ENCODE measurements at places on chromosomes 5 and 9.

DNA sequence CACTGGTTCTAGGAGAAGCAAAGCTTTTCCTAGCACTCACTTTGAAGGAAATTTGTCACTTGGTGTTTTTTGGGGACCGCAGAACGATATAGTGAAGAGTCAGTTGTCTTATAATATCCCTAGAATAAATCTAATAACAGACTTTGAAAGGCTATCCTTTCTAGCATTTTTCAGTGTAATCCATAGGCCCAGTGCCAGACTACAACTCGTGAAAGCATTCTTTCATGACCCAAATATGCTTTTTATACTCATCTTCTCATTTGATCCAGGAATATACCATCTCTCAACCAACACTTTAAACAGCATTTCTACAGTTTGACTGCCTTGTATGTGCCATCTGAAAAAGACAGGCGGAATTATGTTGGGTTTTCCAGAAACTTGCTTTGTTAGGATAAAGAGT is 104.0 kb downstream of the ERCC6L2 start:
- no peak for DNase-seq

DNA sequence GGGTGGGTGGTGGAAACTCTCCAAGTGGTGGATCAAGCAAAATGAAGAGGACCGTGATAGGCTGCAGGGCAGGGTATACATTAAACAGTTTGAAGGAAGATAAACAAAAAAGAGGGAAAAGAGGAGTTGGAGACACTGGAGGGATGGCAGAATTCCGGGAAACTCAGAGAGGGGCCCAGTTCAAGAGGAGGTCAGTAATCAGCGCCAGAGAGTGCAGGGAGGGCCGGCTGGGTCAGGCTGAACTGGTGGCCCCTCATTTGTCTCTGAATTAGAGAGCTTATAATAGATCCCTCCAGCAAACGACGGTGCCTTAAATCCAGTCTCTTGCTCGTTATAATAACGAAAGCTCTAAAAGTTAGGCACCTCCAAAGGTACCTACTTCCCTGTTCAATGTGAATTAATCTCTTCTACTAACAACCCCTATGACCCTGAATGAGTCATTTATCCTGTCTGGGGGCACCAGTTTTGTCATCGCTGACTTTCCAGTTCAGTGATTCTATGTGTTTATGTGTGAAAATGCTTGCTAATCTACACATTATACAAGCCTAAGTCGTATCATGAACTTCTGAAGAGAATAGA is 2.4 kb upstream of the ZSWIM6 start:
- no peak for DNase-seq

DNA sequence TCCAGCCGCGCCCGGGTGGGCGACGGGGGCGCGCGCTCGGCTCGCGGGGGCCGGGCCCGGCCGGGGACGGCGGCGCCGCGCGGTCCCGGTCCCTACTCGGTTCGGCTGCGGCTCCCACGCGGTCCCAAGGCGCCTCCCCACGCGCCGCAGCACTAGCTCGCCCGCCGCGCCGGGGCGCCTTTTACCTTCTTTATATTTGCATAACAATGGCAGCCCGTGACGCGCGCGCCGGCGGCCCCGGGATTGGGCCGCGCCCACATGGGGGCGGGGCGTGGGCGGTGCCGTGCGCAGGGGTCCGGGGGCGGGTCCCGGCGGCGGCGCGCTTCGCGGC is at the start of gene NRARP:
Gene NRARP, minus strand, starts transcription at position 154 of the 331 bp plus-strand sequence. CDS start 343 bp downstream, outside the sequence.
- peak; percentile 87 for DNase-seq

GRCh38 chr9:99919930-99920329 is 13.5 kb downstream of the STX17 start:
- no peak for DNase-seq

GRCh38 chr9:128565578-128565977 is 13.2 kb downstream of the SPTAN1 start:
- DNase-seq, result no peak

- no peak for DNase-seq
Observed at GRCh38 chr5:171961117-171961516, 45.3 kb downstream of the FBXW11 start.

- no peak for DNase-seq
Observed at GRCh38 chr5:157594675-157595459, 19.3 kb upstream of the ADAM19 start.
